ENCODE measurements at places on chromosomes 2 and 18.
A peak's percentile ranks its signal among the peaks of the same experiment; 100 is the strongest.

DNA sequence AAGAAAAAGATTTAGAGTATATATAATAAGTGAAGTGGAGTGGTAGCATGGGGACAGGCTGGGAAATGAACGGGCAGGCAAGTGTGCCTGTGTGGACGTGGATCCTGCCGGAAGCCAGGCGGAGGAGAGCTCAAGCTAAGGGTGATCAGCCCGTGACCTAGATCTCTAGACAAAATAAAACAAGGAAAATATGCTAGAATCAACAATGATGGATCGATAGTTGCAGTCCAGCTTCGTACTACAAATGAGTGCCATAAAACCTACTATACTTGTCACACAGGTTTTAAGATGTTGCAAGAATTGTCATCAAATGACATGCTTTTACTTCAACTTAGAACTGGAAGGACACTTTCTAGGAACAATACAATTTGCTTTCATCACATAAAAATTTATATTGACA is 8.5 kb downstream of the EIF2AK2 start:
- DNase-seq, result no peak

- DNase-seq, result peak; percentile 65
Observed at GRCh38 chr2:28346587-28346986, 46.1 kb upstream of the FOSL2 start.

- DNase-seq, result no peak
Observed at GRCh38 chr2:217475101-217475500, 527.7 kb downstream of the TNS1 start.

DNA sequence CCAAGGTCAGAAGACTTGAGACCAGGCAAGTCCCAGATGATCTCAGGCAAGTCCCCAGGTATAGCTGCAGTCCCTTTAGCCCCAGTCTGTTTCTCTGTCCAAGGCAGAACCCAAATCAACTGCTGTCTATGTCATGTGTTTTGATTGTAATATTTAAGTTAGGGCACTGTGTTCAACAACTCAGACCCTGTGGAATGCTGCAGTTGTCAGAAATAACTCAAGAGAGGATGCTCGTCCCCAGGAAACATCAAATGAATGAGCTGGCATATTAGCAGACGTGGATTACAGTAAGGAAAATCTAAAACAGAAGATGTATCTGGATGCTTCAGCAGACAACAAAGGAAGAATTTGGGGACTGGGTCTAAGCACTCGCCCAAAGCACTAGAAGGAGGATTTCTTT is 70.1 kb downstream of the BCL11A start:
- DNase-seq, result no peak

- DNase-seq, result peak; percentile 41
Observed at GRCh38 chr2:37573451-37574388, 97.7 kb downstream of the CDC42EP3 start.

GRCh38 chr18:76376668-76377358 is 118.2 kb downstream of the ZNF516 start:
- DNase-seq, result no peak

Data from RPMI7951 (cell line).